ENCODE measurements at places on chromosomes 12 and 14.

- no peak for DNase-seq
Observed at GRCh38 chr12:47767216-47767724, 5.8 kb upstream of the SLC48A1 start.

GRCh38 chr14:99268810-99269707, 2.9 kb downstream of the BCL11B start:
- DNase-seq = no peak

- DNase-seq = no peak
Observed at GRCh38 chr14:99664937-99665273, 19.2 kb upstream of the CYP46A1 start.

- DNase-seq = no peak
Observed at GRCh38 chr14:97390096-97390724, 593.0 kb downstream of the VRK1 start.

GRCh38 chr12:25757037-25757665, 201.3 kb upstream of the RASSF8 start:
- no peak for DNase-seq

DNA sequence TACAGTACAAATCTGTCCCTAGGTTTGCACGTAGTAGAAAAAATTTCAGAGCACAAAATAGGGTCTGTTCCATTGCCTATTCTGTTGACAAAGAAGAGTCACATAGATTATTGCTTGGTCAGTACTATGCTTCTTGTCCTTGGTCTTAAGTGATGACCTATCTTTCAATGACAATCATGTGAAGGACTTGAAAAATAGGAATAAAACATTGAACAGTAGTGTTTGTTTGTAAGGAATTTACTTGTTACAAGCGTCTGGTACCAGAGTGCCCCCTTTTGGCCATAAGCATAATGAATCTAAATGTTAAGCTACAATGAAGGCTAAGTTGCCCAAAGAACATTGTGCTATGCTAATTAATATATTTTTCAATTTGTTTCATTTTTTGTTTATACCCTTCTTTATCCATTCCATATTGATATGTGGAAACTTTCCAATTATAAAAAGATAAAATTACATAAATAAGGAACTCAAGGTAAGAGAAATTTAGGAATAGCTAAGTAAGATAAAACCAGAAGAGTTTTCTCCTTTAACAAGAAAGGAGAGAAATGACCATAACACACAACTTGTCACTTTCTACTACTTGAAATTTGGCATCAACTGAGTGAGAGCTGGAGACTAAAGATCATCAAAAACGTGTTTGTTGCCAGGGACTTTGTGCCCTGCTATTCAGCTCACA, 204.7 kb downstream of the EPS8 start:
- DNase-seq = peak; percentile 40

DNA sequence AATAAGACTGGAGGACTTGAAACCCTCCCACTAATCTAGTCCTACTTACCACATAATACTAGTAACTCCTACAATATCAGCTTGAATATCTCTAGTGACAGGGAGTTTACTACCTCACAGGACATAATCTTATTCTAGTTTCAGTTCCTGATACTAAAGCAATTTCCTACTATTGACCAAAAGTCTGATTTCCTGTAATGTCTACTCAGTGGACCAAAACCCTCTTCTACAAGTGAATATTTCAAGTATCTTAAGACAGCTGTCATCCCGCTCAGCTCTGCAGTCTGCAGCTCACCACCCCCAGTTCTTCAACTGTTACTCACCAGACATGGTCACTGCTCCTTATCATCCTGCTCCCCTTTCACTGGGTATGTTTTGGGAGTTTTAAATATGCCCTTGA, 70.8 kb upstream of the TMCC3 start:
- DNase-seq = peak; percentile 37

Measured in inflammatory macrophage treated with lipopolysaccharide for 1 hour (primary cell).